ENCODE measurements at places on chromosomes 7 and 10. TPM values are rescaled to one million over a fixed set of nuclear protein-coding genes. Genes with fewer than 3 reads are reported as not detected.

Gene GSTO1
- polyA plus RNA-seq, result 51.5 TPM

Gene VSTM4
- polyA plus RNA-seq, result 28.6 TPM

Gene GAD2
- 0.14 TPM for polyA plus RNA-seq

Gene NEBL
- 25.4 TPM for polyA plus RNA-seq

Gene PNLIPRP1
- polyA plus RNA-seq, result 0.24 TPM

Gene ASB10
- polyA plus RNA-seq, result not detected

Gene UPK3BL1
- 9.4 TPM for polyA plus RNA-seq

Gene PAPOLB
- 0.14 TPM for polyA plus RNA-seq

GRCh38 chr7:96548664-96549063, 161.0 kb downstream of the SEM1 start:
- no peak for DNase-seq

DNA sequence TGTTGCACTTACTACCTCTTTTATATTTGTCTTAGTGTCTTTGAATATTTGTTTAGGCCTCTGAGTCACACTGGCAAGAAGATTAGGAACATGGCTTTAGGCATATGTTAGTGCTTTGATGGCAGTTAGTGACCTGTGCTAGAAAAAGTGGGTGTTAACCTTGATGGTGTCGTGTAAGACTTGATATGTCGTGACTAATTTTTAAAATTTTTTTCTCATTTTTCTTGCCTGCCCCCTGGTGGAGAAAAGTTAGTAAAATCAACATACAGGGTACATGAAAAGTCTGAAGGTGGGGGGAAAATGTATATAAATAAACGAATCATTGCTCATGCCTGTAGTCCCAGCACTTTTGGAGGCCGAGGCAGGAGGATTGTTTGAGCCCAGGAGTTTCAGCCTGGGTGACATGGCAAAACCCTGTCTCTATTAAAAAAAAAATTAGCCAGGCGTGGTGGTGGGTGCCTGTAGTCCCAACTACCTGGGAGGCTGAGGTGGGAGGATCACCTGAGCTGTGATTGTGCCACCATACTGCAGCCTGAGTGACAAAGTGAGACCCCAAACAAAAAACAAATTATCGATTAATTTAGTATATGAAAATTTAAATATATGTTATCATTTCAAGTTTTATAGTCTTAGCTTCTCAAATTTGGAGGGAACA, 44.6 kb downstream of the TAX1BP1 start:
- no peak for DNase-seq

DNA sequence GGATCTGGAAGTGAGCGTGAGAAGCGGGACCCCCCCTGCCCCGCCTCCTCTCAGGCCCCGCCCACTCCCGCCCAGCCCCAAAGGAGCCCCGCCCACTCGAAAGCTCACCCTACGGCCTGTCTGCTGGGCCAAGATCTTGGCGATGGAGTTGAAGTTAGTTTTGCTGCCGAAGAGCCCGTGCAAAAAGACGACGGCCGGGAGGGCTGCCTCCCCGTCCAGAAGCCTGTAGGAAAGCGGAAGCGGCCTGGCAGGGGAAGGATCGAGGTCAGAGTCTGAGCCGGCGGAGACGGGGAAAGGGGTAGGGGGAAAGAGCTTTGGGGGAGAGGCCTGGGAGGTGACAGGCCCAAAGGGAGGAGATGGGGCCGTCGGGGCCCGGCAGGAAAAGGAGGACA, 386 bp downstream of the ABHD11 start:
- DNase-seq, result no peak

DNA sequence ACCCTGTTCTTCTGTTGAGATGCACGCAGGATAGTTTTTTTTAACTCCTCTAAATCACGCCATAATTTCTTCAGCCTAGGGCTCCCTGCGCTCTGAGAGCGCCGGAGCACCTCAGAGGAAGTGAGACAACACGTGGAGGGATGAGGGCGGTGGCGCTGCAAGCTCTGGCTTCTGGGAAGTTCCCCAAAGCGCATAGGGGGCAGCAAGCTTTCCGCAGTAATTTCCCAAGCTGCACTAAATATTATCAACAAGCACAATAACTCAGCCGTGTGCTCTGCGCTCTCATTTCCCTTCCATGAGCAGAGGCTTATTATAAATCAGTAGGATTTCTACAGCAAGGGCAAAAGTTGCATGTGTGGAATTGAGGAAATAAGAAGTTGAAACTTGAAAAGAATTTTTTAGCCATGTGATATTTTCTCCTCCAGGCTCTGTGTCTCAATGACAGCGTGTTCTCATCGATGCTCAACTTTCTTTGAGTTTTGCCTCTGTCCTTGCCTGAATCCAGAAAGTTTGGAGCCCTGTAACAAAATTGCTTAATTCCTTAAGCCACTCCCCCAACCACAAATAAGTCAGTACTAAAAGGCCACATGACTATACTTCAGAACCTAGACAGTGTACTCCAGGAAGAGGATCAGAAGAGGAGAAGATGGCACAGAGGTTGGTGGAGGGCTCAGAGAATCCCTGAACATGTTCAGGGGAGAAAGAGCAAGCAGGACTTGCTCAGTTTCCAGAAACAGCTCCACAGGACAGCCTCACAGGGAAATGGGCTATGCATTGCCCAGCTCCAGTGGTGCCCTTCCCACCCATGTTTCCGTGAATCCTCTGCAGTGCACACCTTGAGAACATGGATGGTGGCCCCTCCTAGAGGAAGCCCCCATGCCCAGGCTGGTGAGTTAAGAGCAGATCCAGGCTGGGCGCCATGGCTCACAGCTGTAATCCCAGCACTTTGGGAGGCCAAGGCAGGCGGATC, 221.5 kb upstream of the GHITM start:
- no peak for DNase-seq

- no peak for DNase-seq
Observed at GRCh38 chr10:78806681-78807221, 262.0 kb upstream of the ZMIZ1 start.

DNA sequence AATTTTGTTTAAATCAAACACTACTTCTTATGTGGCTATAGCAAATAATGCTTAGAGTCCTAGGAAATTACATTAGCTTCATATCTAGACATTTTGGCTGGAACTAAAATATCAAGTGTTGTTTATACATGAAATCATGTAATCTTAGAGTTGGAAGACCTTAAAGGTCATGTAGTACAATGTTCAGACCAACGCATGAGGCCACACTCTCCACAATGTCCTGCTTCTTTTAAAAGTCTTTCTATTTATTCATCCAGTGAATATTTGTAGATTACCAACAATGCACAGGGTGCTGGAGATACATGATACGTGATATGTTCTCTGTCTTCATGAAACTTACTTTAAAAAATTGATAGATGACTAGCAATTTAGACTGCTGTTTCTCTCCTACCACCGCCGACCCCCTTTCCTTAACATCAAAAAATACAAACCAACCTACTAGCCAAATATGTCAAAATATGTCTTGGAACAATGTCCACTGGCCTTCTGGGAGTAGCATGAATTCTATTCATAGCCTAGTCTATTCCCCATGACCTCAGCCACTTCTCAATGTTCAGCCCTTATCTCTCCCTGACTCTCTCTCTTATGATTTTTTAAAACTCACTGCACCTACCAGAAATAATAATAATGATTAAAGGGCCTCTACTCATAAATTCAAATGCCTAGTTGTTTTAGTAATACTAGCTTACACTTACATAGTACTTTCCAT, 59.5 kb upstream of the CAV2 start:
- no peak for DNase-seq

- DNase-seq, result no peak
Observed at GRCh38 chr10:87752566-87752965, 65.5 kb downstream of the ATAD1 start.

DNA sequence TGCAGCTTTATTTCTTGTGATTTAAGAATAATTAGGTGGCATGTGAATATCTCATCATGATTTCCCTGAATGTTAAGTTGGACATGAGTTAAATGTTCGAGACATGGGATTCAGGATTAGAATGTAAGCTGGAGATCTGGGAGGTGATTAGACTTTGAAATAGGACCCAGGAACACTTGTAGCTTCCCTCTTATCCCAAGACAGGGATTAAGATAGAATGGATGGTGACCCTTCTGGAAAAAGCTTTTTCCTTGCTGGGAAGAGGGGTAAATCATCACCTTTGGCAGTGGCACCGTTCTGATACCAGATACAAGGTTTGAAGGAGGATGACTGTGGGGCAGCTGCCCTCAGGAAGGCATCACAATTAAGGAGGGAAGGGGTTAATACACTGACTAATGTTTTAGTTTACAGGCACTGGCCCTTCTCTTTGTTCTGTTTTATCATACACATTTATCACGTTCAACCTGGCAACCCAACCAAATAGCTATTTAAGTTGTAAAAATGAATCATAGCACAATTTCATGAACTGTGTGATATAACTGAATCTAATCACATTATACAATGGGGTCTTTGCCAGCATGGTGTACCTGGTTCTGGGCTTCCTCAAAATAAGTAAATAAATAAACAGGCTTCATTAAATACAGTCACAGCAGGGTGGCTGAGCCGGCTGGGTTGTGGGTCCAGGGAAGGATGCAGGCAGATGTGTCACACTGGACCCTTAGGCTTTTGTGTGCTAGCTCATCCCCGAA, 212.7 kb downstream of the LRMDA start:
- DNase-seq, result no peak

DNA sequence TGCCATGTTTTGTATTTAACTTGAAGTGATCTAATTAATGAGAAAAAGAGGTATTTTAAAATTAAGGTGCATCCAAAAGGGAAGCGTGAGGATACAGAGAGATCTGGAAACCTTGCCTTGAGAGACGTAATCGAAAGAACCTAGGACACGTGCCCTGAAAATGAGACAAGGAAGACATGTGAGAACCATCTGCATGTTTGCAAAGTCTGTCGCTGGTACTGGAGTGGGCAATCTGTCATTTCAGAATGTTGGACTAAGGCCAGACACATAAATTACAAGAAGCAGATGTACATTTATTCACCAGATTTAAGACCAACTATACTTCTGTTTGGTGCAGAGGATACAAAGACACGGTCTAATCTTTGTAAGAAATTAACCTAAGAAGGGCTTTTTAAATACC, 9.2 kb downstream of the AGR2 start:
- no peak for DNase-seq

DNA sequence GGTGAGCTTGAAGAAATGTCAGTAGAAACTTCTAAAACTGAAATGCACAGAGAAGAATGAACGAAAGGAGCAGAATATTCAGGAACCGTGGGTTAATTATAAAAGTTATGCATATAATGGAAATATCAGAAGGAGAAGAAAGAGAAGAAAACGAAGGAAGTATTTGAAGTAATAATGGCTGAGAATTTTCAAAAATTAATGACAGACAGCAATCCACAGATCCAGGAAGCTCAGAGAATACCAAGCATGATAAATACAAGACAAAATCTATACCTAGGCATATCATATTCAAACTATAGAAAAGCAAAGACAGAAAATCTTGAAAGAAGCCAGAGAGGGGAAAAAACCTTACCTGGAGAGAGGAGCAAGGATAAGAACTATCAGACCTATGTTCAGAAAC, 16.5 kb upstream of the MCM10 start:
- DNase-seq, result no peak

GRCh38 chr7:135553346-135553745, 4.4 kb upstream of the NUP205 start:
- no peak for DNase-seq

GRCh38 chr10:63429281-63429680, 36.5 kb downstream of the JMJD1C start:
- no peak for DNase-seq

GRCh38 chr10:48454302-48455054, 148.0 kb downstream of the MAPK8 start:
- no peak for DNase-seq

DNA sequence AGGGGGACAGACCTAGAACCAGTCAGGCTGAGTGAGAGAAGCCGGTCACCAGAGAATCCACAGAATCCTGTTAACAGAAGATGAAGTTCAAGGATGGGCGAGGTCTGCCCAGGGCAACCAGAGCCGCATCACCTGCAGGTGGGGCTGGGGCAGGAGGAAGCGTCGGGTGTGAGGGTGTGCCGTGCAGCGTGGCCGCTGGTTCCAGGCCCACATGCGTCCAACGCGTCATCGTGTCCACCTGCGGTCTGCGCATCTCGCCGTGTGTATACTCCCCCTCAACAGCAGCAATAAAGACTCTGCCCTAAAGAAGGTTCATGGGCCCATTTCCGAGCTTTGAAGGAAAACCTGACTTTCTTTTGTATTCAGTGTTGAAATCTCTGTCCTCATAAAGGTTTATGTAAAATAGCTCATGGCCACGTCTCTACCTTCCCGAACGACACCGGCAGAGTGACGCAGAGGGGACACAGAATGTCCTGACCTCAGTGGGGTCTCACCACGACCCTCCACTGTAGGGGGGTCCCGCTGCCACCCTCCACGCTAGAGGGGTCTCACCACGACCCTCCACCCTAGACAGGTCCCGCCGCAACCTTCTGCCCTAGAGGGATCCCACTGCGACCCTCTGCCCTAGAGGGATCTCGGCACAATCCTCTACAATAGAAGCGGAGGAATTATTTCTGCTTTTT, 446.9 kb downstream of the PTPRN2 start:
- no peak for DNase-seq

- no peak for DNase-seq
Observed at GRCh38 chr10:119654540-119654939, 3.4 kb downstream of the BAG3 start.

DNA sequence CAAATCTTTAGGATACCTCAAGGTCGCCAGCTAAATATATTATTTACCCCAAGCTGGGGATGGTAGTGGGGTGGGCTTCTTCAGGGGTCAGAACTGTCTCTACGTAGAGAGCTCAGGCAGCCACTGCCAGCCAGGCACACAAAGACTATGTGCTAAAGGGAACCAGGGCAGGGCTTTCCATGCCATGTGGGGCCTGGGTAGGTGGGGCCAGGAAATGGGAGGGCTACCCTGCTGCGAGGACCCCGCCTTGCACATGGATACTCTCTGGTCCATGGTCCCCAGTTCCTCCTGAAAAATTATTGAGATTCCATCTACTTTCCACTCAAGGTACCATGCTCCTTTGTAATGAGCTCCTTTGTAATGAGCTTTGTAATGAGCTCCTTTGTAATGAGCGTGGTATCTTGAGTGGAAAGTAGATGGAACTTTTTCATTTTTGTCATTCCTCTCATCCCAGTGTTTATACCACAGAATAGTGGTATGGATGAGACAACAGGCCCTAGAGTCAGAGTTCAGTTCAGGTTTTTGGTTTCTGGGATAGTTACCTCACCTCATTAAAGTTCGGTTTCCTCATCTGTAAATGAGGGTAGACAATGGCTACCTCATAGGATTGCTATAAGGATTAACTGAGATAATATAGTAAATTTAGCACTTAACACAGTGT, 5.8 kb downstream of the SYNPO2L start:
- DNase-seq, result no peak

GRCh38 chr10:124677749-124678556, 66.2 kb downstream of the FAM53B start:
- DNase-seq, result no peak

GRCh38 chr7:101856473-101857357, 39.3 kb downstream of the CUX1 start:
- DNase-seq, result no peak

GRCh38 chr7:133642907-133643306, 390.0 kb downstream of the EXOC4 start:
- DNase-seq, result no peak

GRCh38 chr10:25493122-25493893, 318.5 kb downstream of the GPR158 start:
- no peak for DNase-seq

All from left renal pelvis (tissue), 4 donors.